Fibroblast of mammary gland (primary cell): ENCODE measurements at places on chromosomes 1 and 21.

GRCh38 chr1:236748268-236748870 is 46.7 kb upstream of the MTR start:
- DNase-seq = no peak

DNA sequence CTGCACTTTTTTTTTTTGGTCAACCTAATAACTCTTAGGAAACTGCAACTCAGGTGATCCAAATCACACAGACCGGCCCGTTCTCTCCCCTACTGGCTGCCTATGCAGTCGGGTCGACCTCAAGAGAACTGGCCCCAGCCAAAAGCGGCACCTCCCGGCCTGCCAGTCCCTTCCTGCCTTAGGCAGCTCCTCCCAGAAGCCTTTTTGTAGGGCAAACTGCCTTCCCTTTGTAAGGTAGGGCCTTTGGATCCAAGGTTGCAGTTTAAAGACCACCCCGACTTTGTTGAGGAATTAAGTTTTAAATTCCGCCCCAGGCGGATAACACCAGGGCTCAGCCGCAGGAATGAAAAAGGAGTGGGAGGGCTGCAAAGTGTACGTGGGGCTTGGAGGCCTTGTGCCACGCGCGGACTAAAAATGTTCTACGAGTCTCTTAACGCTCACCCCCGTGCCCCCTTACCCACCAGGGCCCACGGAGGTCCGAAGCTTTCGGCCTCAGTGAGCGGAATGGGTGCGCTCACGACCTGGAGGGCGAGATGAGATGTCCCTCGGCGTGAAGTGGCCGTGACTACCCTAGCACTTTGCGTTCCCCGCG is 642 bp upstream of the ST3GAL3 start:
- DNase-seq = peak; percentile 31

- DNase-seq = peak; percentile 59
These were observed 142.2 kb upstream of the KRTAP19-8 start for GRCh38 chr21:31180256-31181081.

DNA sequence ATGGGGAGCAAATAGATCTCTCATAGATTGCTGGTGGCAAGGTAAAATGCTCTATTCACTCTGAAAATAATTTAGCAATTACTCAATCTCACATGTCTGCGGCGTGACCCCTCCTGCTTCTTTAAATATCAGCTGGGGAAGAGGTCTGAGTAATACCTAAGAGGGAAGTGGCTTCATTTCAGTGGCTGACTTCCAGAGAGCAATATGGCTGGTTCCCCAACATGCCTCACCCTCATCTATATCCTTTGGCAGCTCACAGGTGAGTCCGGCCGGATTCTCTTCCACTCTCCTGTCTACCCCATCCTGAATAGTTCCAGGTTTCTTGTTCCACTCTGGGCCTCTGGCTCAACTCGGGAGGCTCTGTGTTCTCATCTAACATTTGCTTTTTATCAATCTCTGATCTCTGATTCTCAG is at the start of gene SLAMF7:
TSS of gene SLAMF7 (plus strand) at position 150 of the 414 bp plus-strand sequence. CDS start at position 205, 55 bp downstream.
- DNase-seq = no peak

GRCh38 chr21:45130324-45130774 is 56.0 kb downstream of the ADARB1 start:
- DNase-seq = peak; percentile 80

DNA sequence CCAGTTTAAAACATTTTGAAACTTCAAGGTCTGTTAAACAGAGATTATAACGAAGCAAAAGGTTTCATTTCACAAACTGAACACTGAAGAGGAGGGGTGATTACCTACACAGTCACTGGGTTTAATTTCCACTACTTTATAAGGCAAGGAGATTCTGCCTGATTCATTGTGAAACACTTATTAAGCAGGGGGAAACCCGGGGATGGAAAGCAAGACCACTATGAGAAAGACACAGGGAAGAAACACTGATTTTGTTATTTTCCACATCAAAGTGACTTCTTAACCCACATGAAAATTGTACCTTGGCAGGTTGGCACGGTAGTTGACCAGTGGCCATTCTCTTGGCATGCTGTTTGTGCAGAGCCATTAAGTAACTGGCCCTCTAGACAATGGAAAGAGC is 8.1 kb upstream of the F5 start:
- no peak for DNase-seq

DNA sequence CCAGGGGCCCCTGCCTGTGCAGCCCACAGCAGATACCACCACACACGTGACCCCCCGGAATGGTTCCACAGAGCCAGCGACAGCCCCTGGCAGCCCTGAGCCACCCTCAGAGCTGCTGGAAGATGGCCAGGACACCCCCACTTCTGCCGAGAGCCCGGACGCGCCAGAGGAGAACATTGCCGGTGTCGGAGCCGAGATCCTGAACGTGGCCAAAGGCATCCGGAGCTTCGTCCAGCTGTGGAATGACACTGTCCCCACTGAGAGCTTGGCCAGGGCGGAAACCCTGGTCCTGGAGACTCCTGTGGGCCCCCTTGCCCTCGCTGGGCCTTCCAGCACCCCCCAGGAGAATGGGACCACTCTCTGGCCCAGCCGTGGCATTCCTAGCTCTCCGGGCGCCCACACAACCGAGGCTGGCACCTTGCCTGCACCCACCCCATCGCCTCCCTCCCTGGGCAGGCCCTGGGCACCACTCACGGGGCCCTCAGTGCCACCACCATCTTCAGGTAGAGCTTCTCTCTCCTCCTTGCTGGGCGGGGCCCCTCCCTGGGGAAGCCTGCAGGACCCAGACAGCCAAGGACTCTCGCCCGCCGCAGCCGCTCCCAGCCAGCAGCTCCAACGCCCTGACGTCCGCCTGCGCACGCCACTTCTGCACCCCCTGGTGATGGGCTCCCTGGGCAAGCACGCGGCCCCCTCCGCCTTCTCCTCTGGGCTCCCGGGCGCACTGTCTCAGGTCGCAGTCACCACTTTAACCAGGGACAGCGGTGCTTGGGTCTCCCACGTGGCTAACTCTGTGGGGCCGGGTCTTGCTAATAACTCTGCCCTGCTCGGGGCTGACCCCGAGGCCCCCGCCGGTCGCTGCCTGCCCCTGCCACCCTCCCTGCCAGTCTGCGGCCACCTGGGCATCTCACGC is 51.0 kb downstream of the COL18A1 start:
- no peak for DNase-seq

- DNase-seq = no peak
These were observed 1.8 kb downstream of the TAS1R3 start for GRCh38 chr1:1332774-1333480.

- DNase-seq = no peak
These were observed 146.8 kb downstream of the ZBTB18 start for GRCh38 chr1:244197851-244198375.

- DNase-seq = peak; percentile 82
These were observed 3.9 kb upstream of the NUAK2 start for GRCh38 chr1:205325334-205325884.

DNA sequence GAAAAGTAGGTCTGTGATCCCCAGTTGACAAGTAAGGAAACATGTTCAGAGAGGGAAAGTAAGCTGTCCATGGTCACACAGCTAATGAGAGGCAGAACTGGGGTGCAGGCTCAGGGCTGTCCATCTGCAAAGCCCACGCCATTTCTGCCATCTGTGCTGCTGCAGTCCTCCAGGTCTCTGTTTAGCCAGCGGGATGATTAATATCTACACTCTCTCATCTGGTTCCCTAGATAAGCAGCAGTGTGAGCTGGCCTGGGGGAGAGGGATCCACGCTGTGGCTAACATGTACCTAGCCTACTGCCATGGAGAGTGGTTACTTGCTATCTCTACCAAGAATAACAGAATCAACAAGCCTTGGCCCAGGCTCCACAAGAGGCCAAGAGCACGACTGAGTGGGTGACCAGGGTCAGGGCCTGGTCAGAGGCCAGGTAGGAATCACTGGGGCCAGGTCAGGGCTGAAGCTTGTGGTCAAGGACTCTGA is 75.2 kb downstream of the TRABD2B start:
- DNase-seq = no peak

GRCh38 chr1:168287237-168287664 is 6.6 kb downstream of the TBX19 start:
- DNase-seq = peak; percentile 59

GRCh38 chr21:28554660-28555475 is 437.8 kb downstream of the LTN1 start:
- DNase-seq = no peak

DNA sequence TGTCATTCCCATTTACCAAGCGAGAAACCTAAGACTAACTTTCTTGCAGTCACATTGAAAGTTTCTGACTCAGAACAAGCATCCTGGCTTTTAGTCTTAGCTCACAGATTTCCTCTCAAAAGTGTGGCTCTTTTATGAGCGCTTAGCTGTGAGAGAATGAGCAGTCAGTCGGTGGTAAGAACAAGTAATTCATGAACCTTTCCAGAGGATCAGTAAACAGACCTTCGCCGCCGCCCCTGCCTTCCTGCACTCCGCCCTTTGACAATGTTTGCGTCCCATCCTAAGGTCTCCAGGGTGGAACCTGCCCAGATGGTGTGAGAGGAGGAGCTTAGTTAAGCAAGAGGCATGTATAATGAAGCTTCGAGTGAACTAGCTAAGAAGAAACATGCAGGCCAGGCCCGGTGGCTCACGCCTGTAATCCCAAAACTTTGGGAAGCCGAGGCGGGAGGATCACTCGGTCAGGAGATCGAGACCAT is 142.4 kb downstream of the GLUL start:
- DNase-seq = no peak

DNA sequence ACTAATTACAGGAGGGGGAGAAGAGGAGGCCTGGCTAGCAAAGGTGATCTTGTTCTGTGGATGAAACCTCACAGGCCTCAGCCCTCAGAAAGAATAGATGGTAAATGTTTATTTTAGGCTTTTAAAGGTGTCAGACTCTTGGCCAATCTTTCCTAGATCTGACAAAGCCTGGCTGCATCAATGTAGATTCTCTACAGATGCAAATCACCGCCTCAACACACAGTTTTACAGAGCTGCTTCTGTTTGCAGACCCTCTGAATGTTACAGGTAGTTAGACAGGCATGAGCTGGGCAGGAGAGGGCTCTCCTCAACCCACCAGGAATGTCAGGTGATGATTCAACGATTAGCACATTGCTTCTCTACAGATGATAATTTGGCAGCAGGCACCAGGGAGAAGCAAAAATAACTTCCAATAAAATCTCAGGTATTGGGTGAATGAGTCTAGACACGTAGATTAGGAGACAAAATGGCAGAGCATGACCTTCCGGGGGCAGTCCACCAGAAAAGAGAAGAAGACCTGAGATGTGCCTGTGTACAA is 105.4 kb upstream of the VANGL1 start:
- no peak for DNase-seq

GRCh38 chr1:216621536-216621935 is 101.7 kb downstream of the ESRRG start:
- no peak for DNase-seq

DNA sequence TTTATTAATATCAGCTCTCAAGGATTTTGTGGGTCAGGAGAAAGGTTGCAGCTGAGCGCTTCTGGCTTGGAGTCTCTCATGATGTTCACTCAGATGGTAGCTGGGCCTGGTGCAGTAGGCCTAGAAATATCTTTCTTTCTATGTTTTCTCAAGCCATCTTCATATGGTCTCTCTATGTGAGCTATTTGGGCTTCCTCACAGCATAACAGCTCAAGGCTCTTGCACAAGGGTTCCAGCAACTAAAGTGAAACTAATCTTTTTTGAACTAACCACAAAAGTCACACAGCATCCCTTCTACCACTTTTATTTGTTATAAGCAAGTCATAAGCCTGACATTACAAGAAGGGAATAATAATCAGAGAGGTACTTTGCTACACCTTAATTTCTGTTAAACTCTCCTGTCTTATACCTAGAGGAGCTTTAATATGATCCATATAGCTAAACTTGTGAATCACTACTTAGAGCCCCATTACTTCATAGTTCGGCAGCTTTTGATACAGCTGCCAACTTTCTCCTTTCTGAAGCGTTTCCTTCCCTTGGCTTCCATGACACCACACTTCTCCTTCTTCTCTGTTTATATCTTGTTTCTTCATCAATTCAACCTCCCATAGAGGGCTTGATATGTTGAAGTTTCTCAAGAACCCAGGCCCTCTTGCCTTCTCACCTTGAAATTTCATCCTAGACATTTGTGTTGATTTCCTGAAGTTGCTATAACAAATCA is 720.2 kb downstream of the LTN1 start:
- DNase-seq = peak; percentile 31

GRCh38 chr21:42463861-42464515 is 32.0 kb downstream of the RSPH1 start:
- peak; percentile 69 for DNase-seq

- no peak for DNase-seq
These were observed 37.2 kb downstream of the ROR1 start for GRCh38 chr1:63810936-63811469.

GRCh38 chr1:168081373-168082007 is 55.2 kb downstream of the GPR161 start:
- DNase-seq = peak; percentile 97

DNA sequence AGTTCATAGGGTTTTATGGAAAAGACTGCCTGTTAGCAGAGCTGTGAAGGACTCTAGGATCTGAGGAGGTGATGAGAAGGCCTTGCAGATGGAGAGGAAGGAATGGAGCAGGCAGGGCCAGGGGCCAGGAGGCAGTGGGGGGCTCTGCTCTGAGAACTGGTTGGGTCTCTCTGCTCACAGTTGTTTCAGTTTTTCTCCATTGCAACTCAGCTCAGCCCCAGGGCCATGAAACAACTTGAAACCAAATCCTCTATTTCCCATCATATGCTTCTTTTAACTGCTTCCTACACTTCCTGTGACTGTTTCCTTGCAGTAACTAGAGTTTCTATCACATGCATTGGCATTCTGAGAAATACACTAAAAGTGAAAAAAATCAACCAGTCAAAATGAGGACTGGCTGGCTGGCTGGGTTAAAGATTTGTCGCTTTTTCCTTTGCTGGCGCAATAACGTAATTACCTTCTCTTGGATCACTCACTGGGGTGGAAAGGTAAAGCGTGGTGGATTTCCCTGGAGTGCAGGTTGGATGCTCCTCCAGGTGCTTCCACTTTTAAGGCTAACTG is 172.0 kb downstream of the CDC7 start:
- DNase-seq = no peak

GRCh38 chr1:145714524-145715111 is 4.7 kb upstream of the CD160 start:
- no peak for DNase-seq

DNA sequence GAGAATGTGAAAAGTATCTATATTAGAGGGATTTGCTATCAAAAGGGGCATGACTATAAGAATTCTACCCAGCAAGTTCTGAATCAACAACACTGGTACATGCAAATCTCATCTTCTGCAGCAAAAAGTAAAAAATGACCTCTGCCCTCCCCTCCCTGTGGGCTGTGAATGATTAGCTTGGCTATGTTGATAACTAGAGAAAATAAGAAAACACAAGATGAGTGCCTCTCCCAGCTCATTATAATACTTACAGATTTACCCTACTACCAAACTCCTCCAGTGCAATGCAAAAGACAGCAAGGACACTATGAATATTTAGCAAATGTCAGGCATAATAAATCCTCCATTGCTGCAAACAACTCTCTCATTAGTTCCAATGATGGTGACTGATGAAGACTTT is 102.4 kb downstream of the SLC45A1 start:
- no peak for DNase-seq

DNA sequence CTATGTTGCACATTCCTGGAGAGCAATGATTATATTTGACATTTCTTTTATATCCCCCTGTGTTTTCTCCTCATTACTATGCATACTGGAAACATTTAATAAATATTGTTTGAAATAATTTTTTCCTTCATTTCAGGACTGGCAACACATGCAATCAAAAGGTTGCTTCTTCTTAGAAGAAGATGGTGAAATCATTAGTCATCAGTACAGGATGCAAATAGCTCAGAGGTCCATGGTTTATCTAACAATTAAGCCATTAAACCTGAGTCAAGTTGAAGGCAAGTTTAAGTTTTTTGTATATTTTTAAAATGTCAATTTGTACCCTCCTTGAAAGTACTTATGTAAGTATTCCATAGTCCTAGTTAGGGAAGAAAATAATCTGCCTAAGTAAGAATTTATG is 22.5 kb downstream of the EFCAB7 start:
- peak; percentile 64 for DNase-seq
